ENCODE measurements at places on chromosomes 7 and 10.

- no peak for DNase-seq
Measured at GRCh38 chr7:101173752-101174244, 6.3 kb downstream of the NAT16 start.

GRCh38 chr10:28902215-28902614 is 224.9 kb downstream of the BAMBI start:
- no peak for DNase-seq

GRCh38 chr7:133293384-133294160 is 40.7 kb downstream of the EXOC4 start:
- DNase-seq = no peak

DNA sequence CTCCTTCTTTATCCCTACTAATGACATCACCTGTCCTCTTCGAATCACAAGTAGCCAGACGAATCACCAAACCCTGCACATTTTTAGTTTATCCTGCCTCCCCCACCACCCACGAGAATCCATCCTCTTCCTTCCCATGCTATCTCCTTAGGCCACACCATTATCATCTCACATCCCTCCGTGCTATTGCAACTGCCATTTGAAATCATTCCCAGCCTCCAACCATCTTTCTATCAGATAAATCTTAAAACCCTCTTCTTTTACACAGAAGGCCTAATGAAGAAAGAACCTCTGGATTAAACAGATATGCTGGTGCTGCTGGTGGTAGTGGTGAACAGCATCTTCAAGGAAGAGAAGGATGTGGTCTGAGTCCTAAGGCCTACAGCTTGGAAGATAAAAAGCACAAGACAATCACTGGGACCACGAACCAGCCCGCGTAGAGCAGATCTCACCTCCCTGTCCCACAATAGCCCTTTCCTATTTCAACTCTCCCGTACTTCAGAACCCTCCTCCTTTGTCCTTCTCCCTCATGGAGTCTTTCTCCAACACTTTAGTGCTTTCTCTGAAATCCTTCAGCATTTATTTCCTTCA is 403.1 kb downstream of the SFMBT2 start:
- DNase-seq = no peak

DNA sequence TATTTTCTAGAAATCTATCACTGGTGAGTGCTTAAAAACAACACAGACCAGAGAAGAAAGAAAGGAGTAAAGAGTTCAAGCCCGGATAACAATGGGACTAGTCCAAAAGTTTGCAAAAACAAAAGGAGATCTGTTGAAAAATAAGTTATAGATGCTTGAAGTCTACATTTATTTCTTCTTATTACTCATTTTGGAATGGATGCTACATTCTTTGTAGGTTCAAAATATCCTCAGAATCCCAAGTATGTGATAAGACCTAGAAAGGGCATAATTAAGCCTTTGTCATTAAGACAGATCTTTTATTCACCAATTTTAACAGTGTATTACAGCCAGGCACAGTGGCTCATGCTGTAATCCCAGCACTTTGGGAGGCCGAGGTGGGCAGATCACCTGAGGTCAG is 42.7 kb upstream of the ITGB8 start:
- no peak for DNase-seq

DNA sequence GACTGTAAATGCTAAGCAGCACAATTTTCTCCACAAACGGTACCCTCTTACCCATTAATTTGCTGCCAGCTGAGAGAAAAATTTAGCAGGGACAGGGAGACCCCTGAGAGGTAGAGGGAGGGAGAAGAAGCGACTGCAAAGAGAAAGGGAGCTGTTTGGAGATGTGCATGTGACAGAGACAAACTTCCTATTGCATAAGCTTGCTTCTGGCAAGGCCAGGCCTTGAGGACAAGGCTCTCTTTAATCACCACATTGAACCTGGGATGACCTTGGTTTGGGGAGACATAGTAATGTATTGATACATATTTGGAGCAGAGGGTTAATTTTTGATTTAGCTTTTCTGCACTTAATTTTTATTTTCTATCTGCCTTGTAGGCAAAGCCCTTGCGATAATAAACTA is 31.1 kb upstream of the HIBADH start:
- no peak for DNase-seq

GRCh38 chr7:1297017-1297960 is 64.6 kb downstream of the UNCX start:
- peak; percentile 10 for DNase-seq

DNA sequence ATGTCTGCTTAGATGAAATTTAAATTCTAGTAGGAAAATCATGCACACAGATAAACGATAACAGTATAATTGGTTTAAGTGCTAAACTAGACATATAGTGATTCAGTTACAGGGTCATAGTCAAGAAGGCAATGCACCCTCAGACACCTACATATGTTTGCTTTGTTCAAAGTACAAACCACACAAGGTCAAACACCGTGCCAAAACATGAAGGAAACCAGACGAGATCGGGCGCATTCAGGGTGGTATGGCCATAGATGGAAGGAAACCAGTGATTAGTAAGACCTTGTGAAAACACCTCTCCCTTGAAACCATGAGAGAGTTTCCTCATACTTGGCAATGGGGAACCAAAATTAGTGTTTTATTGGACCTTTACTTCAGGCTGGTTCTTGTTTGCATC is 906.9 kb downstream of the PCDH15 start:
- DNase-seq = no peak

GRCh38 chr10:129090618-129091366 is 376.2 kb upstream of the MGMT start:
- DNase-seq = peak; percentile 34

GRCh38 chr10:43931308-43931930 is 282.7 kb upstream of the ZNF32 start:
- DNase-seq = no peak

GRCh38 chr10:61900829-61901792 is at the start of gene ARID5B:
Gene ARID5B, plus strand, starts transcription at chr10:61901699. Its CDS starts 11 bp downstream, at chr10:61901710.
- DNase-seq = peak; percentile 54

DNA sequence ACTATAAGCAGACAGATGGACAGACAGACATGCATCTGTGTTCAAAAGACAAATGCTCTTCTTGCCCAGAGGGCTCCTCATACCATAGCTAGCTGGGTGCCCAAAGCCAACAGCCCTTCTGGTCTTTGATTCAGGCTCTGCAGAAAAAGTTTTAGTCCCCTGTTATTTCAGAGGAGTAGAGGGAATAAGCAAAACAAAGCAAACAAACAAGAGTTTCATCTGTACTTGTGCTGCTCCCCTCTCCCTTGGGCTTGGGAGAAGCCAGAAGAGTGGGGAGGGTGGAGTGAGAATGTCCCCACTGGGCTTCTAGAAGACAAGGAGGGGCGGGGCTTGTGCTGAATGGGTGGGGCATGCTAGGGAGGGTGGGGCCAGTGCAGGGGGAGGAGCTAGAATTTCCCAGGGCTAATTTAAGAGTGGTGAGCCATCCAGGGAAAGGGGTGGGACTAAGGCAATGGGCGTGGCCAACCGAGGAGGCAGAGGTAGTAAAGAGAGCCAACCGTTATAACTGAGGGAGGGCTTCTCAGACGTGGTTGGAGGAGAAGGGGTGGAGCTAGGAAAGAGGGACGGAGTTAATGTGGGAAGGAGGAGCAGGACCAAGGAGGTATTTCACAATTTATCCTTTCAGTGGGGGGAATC is 101.2 kb upstream of the MGMT start:
- no peak for DNase-seq

- no peak for DNase-seq
Measured at GRCh38 chr7:28731092-28731658, 227.0 kb downstream of the TRIL start.
